ENCODE measurements at places on chromosomes 12 and 14. TPM values are rescaled to one million over a fixed set of nuclear protein-coding genes. Genes with fewer than 3 reads are reported as not detected.

- ATAC-seq = peak; percentile 69
These were observed 9.1 kb downstream of the GPR19 start for GRCh38 chr12:12686925-12687324.

- no peak for ATAC-seq
These were observed 10.2 kb upstream of the LTA4H start for GRCh38 chr12:96045566-96045965.

GRCh38 chr12:21541773-21542172 lies 15.7 kb downstream of the SPX start:
- no peak for ATAC-seq

DNA sequence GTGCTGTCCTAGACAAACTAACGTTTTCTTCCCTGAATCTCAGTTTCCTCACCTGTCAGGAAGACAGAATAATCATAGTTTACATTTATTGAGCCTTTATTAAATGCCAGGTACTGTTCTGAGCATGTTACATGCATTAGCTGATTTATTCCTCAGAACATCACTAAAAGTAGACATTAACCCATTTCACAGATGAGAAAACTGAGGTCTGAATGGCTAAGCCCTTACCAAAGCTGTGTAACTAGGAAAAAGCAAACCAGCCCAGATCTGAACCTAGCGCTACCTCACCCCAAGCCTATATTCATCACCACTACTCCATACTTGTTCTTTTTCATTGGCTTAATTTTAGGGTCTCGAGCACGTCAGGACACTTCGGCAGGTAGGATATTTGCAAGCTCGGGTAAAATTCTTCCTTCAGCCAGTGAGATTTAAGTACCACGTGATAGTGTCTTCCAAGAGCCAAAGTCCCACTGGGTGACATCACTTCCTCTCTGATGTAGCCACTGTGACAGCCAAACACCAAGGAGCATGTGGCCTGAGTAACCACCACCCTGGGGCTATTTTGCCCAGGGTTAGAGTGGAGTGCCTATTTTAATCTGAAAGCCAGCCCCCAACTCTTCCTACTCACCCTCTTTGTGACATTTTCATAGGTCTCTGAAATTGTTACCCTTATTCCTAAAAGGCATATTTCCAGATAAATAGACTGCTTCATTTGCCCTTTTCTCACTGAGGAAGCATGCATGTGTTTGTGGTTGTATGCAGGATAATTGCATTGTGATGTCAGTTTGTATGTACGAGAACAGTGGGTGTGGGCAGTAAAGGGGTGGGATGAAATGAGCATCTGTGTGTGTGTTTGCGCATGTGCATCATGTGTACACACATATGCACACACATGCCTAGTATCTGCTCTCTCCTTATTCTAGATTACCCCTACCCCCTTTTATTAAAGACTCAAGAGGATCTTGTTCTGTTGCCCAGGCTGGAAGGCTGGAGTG lies 62.2 kb upstream of the WSCD2 start:
- no peak for ATAC-seq

GRCh38 chr12:93107514-93108312 lies 178.6 kb upstream of the EEA1 start:
- no peak for ATAC-seq

GRCh38 chr12:93922583-93923006 lies 225.8 kb upstream of the PLXNC1 start:
- no peak for ATAC-seq

DNA sequence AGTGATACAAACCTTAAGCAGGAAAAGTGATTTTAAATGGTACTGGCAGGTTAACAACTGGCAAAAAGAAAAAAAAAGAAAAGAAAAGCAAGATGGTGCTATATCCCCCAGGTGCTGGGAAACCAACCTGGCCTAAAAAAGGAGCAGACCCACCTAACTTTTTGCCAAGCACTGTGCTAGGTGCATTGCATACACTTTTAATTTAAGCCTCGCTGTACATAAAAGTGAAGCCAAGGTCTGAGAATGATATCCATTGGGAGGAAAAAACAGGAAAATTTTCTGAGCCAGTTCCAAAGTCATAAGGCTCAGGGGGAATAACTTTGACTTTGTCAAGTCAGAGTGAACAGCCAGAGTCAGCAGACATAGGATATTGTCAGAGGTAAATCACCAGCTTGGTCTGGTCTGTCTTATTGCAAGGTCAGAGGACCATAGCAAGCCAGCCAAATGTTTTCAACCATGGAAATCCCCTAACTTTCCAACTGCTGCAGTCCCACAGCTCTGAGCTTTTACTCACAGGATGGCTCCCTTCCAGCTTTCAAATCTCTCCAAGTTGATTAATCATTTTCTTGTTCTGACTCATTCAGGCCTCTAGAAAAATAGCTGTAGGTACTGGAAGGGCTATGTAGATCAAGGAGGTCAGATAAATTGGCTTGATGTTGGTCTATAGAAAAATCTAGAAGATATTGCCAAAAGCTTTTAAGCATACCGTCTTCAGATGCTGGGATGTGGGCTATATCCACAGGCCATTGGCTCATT lies 412.9 kb downstream of the RAD51B start:
- peak; percentile 88 for ATAC-seq

DNA sequence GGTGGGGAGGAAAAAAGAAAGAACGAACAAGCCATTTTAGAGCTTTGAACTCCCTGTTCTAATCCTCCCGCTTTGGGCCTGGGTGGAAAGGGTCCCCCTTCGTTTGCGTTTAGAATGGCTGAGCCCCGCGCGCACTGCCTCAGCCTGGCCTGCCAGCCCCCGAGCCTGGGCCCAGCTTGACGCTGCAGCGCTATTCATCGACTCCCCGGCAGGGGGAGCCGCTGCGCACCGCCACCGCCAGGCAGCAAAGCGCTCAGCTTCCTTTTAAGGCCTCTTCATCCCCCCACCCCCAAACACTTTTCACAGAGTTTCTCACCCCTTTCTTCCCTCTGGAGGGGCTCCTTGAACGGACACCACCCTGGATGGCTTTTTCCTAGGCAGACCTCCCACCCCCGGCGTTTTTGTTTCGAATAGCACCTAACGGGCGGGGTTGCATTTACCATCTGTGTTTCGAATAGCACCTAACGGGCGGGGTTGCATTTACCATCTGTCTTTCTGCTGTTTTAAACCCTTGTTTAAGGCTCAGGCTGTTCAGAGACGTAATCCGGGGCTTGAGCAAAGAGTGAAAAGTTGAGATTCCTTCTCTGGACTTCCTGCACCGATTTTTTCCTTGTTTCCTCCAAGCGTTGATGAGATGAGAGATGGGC lies 56.4 kb upstream of the PIWIL1 start:
- ATAC-seq = no peak

GRCh38 chr14:102314242-102315011 lies 5.1 kb upstream of the ZNF839 start:
- peak; percentile 76 for ATAC-seq

- no peak for ATAC-seq
These were observed 107.2 kb downstream of the ZFC3H1 start for GRCh38 chr12:71556448-71556847.

DNA sequence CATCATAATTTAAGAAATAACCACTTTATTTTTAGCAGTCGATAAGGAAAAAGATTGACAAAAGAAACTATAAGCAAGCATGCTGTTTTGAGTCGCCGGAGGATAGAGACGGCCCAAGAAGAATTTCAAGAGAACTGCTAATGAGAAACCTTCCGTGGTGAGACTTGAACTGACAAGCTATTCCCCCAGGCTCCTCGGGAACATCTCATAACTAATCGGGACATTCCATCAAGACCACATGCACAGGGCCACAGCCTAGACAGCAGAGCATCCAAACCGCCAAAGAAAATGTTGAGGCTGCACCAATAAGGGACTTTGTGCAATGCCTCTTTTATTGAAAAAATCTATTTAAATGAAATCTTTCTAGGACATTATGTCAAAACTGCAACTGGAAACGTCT lies 51.0 kb downstream of the YEATS4 start:
- ATAC-seq = no peak

DNA sequence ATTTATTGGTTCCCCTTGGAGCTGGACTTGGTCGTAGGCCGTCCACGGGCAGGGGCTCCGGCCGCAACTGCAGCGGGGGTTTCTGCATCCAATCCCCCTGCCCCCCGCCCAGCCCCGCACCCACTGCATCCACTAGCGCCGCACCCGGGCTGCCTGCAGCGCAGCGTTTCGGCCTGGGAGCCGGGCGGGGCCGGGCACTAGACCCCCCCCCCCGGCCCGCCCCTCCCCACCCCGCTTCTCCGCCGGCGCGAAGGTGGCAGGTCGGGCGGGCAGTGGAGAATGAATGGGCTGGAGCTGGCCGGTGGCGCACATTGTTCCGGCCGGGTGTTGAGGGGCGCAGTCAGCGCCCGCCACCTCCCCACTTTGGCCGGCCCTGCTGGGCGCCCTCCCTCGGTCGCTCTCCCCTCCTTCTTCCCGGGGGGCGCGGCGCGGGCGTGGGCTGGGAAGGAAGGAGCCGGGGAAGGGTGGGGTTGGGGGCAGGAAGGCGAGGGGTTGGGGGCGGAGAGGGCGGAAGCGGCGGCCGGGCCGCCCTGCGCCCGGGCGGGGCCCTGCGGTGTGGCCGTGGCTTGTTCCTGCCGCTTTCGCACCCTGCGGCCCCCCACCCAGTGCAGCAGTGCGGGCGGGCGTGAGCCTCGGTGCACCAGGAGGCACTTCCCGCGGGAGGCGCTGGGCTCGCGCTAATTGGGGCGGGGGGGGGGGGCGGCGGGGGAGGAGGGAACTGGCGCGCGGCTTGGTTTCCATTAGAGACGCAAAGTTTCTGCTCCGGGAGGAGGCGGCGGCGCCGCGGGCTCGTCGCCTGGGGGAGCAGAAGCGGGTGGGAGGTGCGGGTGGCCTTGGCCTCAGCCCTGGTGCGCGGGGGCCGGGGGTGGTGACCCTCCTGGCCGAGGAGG lies 841 bp downstream of the CALM1 start:
- ATAC-seq = peak; percentile 40

- ATAC-seq = no peak
These were observed 36.3 kb upstream of the MAP3K9 start for GRCh38 chr14:70845601-70846000.

GRCh38 chr14:72776701-72777261 lies 117.1 kb downstream of the DPF3 start:
- ATAC-seq = no peak

- peak; percentile 82 for ATAC-seq
These were observed at the start of gene UNC119B for GRCh38 chr12:120710031-120710804. TSS of gene UNC119B (plus strand) at chr12:120710458. CDS start at chr12:120710475, 17 bp downstream.

GRCh38 chr12:85422762-85423161 lies 142.7 kb downstream of the ALX1 start:
- no peak for ATAC-seq

DNA sequence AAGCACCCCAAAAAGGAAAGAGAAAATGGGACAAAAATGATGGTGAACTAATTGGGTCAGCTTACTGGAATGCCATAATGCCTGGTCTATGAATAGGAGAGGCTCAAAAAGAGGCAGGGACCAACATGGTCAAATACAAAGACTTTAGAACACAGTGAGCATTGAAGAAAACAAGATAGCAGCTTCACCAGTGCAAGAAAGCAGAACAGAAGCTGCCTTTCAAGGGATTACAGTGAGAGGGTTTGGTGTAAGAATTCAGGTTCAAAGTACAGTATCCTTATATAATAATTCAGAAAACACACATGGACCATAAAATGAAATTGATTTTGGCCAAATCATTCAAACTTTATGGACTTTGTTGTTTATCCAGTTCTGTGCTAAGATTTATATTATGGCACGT lies 162.1 kb downstream of the NAV3 start:
- no peak for ATAC-seq

GRCh38 chr14:104094709-104095425 lies 9.4 kb downstream of the ASPG start:
- ATAC-seq = no peak

DNA sequence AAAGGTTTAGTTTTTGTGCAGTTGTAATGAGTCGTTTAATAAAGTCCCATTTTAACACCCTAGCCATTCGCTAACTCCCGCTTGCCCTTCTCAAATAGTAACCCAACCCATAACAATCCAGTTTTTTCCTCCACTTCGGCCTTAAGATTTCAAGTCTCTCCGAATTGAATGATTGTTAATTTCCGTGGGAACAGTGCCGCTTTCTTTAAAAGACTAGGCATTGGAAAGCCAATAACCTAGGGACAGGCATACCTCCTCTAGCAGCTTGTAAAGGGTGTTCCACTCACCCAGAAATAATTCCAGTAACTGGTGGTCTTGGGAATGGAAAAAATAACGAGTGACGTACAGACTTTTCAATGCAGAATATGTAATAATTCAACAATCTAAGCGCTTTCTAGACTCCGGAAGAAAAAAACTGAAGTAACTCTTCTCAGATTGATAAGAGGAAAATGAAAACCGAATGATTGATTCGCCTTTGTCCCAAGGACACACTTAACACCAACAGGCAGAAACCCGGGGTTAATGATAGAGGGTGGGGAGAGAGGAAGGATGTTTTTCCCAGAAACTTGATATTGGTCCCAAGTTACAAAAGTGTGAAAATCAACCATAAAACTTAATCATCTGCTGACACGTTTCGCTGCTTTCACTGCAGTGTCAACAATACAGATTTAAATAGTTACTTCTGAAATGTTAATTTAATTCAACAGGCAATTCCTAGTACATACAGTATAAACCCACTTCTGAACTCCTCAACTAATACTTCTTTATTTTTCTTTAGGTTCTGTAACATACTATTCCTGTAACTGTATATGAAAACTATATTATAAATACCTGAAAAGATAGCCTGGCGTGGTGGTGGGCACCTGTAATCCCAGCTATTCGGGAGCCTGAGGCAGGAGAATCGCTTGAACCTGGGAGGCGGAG lies 1.0 kb upstream of the SINHCAF start:
- ATAC-seq = no peak

DNA sequence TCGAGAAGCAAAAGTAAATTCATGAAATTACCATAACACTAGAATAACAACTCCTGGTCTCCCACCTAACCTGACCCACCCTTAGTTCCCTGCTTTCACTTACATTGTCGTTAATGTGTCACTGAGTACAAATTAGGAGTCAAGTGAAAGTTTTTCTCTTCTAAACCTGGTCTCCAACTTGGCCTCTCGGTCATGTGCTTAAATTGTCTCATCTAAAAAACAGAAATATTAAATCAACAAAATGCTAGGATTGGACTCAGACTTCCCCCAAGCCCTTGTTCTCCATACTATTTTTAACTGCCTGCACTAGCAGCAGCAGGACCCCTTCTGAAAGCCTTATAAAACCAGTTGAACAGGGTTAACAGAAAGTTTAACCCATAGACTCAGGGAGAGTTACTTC lies 1.8 kb upstream of the BTG1 start:
- ATAC-seq = no peak

GRCh38 chr12:57138526-57139272 lies 8.7 kb downstream of the LRP1-AS start:
- peak; percentile 82 for ATAC-seq

- no peak for ATAC-seq
These were observed 52.7 kb downstream of the SMOC1 start for GRCh38 chr14:69931960-69932359.

The POTEM gene
- total RNA-seq = not detected

The SPIC gene
- total RNA-seq = not detected

The PCED1B gene
- total RNA-seq = 2.7 TPM

The FSCB gene
- total RNA-seq = 0.15 TPM

The ARMH4 gene
- total RNA-seq = 8.9 TPM

The RNASE7 gene
- not detected for total RNA-seq

The ZNF891 gene
- total RNA-seq = 5.1 TPM

The ASIC1 gene
- total RNA-seq = 2.3 TPM

The CLBA1 gene
- 2.4 TPM for total RNA-seq

The SMAGP gene
- 8.0 TPM for total RNA-seq

The P3H3 gene
- 28.3 TPM for total RNA-seq

The TMEM132D gene
- 0.94 TPM for total RNA-seq

The FBXO21 gene
- 95.8 TPM for total RNA-seq
